ENCODE measurements at places on chromosomes 6 and 20. TPM values are rescaled to one million over a fixed set of nuclear protein-coding genes. Genes with fewer than 3 reads are reported as not detected.

LTB gene
- total RNA-seq: not detected

NOTCH4 gene
- 0.65 TPM for total RNA-seq

MOCS1 gene
- total RNA-seq: 10.2 TPM

BHLHE23 gene
- total RNA-seq: not detected

SIRPG gene
- not detected for total RNA-seq

ECT2L gene
- not detected for total RNA-seq

COL20A1 gene
- not detected for total RNA-seq

GABRR1 gene
- total RNA-seq: not detected

PNPLA1 gene
- total RNA-seq: not detected

GTSF1L gene
- not detected for total RNA-seq

OXT gene
- total RNA-seq: not detected

DYNLT1 gene
- total RNA-seq: 79.7 TPM

SALL4 gene
- total RNA-seq: not detected

PPP1R3G gene
- 1.5 TPM for total RNA-seq

GNAS-AS1 gene
- 0.25 TPM for total RNA-seq
